ENCODE measurements at places on chromosomes 12 and 14.
A peak's percentile ranks its signal among the peaks of the same experiment; 100 is the strongest.

DNA sequence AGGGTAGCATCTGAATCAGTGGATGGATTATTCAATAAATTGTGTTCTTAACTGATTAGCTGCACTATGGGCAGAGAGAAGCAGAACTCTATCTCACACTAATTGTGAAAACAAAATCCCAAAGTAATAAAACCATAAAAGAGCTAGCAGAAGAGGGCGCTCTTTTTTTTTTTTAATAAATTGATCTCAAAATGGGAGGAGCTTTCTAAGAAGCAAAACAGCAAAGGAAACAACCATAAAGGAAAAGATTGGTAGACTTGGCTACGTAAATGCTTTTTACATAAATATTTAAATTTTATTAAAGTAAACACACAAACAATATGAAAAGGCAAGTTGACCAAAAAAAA is 1.5 kb upstream of the TM7SF3 start:
- peak; percentile 55 for DNase-seq

- no peak for DNase-seq
Observed at GRCh38 chr12:128318341-128318740, 51.4 kb downstream of the TMEM132C start.

GRCh38 chr14:21268617-21269251 is 508 bp downstream of the HNRNPC start:
- peak; percentile 73 for DNase-seq

GRCh38 chr12:92623386-92623785 is 79.4 kb upstream of the PLEKHG7 start:
- no peak for DNase-seq

- DNase-seq = no peak
Observed at GRCh38 chr12:131271724-131272123, 318.0 kb downstream of the ADGRD1 start.

DNA sequence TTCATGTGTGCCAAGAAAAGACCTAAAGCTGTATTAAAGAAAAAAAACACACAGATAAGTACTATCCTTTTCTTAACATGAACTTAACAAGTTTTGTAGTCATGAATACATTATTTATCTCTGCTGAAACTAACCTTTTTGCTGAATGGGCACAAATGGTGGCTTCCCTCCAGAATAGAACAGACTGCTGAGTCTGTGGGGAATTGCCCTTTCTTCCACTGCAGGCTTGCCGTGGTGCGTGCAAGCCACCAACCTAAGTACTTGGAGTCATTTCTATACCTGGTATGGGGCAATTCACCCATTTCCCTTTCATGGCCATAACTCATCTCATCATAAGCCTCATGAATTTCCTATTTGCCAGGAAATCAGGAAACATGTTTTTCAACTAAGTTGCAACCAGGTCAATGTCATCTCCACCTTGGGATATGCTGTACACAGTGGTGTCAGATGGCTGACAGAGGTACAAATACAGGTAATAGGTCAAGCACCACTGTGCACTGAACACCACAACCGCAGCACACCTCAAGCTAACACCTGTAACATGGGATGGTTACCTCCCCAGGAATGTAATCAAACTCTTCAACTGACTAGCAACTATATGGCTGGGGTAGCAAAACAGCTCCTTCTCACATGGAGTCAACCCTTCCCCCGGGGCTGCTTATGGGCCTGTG is 49.9 kb downstream of the CATSPERB start:
- no peak for DNase-seq

GRCh38 chr14:63273717-63274655 is 44.7 kb downstream of the GPHB5 start:
- no peak for DNase-seq

DNA sequence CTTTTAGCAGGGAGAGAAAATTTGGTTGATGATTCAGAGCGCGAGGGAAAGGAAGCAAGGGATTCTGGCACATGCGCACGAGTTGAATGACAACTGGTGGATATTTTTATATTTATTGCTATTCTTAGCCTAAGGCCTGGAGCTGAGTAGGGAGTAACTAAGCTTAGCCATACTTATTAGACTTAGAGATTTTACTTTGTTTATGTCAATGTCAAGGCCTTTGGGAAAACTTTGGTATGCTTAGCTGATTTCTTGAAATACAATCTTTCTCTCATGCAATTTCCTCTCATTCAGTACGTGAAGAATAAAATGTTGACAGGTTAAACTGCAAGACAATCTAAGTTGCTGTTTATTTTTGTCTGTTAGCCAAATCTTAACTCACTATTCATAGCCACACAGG is 101.1 kb downstream of the CRADD start:
- peak; percentile 84 for DNase-seq

DNA sequence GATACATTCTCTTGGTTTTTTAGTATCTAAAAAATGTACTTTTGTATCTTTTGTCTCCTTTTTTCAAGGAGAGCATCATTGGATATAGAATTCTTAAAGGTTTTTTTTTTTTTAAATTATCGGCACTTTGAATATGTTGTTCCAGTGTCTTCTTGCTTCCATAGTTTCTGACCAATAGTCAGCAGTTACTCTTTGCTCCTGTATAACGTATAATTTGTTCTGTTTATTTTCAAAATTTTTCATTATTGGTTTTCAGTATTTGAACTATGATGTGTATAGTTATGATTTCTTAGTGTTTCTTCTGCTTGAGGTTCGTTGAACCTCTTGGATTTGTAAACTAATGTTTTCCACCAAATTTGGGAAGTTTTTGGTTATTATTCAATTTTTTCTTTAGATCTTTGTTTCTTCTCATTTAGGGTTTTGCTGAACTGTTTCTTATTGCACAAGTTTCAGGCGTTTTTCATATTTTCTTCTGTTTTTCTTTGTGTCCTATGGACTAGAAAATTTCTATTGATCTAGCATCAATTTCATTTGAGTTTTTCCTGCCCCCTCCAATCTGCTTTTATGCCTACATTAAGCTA is 93.9 kb downstream of the PLBD1 start:
- DNase-seq = peak; percentile 43

GRCh38 chr14:34034447-34035176 is 83.7 kb upstream of the EGLN3 start:
- DNase-seq = no peak

DNA sequence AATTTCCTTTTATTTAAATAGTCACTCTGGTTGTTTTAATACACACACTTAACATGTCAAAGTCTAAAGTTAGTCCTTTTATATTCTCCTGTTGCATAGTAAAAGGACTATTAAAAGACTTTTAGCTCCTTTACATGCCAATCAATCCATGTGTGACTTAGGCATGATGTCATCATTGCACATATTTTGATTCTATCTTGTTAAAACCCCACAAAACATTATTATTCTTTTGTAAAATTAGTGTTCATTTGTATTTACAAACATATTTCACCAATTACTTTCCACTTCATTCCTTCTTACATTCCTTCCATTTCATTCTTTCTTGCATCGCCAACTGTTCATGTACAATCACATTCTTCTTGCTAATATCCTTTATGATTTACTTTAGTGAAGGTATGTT is 39.6 kb downstream of the TC2N start:
- DNase-seq = no peak
